Chondrocyte (in vitro differentiated cells): ENCODE measurements at places on chromosomes 13 and 19.

- H3K36me3 ChIP-seq = no peaks in the 10 kb centered on the region
- peaks cover 24% of the 10 kb centered on the region for H3K27me3 ChIP-seq
- DNase-seq = no peak
- H3K4me3 ChIP-seq = no peak overlapping the region
- H3K27ac ChIP-seq = no peak overlapping the region
These were observed 36.0 kb upstream of the RNF17 start for GRCh38 chr13:24727731-24728601.

DNA sequence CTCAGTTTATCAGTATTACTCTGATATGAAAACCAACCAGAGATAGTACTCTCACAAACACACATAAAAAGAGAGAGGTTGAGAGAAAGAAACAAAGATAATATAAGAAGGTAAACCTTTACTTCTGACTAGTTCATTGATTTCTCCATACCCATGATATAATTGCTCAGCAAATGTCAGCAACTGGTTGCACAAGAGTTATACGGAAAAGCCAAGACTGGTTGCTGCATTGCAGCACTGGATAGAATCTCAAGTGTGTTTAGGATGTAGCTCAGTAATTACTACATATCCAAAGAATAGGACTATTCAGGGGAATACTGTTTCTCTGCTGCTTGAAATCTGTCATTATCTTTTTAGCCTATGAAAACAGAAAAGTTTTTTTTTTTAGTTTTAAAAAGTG is 1332.8 kb downstream of the OLFM4 start:
- H3K27me3 ChIP-seq = peaks cover 1% of the 10 kb centered on the region
- H3K36me3 ChIP-seq = no peaks in the 10 kb centered on the region
- no peaks in the 10 kb centered on the region for H3K4me1 ChIP-seq
- no peak overlapping the region for H3K4me3 ChIP-seq
- H3K27ac ChIP-seq = no peak overlapping the region

DNA sequence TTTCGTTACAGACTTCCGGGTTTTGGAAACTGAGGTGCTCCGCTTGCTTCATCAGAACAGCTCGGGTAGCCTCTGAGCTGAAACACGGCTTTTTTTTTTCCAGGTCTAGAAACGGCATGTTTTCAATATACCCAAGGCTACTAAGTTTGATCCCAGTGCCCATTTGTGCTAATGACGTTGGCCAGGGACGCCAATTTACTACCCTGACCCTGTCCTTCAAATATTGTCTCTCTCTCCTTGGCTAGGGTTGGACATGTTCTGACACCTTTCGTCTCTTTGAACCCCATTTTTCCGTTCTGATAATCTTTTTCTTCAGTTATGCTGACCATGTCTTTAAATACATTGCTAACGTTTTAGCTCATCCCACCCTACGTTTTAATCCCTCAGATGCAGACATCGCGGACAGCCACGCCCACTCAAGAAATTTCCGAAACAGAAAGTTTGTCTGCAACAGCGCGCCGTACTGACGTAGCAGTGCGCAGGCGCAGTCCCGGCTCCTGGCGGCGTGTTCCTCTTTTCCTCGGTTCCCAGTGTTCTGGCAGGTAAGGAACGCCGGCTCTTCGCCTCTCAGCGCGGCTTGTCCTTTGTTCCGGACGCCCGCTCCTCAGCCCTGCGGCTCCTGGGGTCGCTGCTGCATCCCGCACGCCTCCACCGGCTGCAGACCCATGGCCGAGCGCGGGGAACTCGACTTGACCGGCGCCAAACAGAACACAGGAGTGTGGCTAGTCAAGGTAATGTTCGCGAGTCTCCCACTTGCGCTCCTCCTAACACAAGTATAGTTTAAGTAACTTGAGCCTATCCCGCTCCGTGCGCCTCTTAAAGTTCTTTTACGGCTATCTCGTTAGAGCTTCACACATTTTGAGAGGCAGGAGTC is at the start of gene GTF2F2:
TSS of gene GTF2F2 (plus strand) at position 520 of the 874 bp plus-strand sequence. CDS start at position 666, 146 bp downstream.
- no peaks in the 10 kb centered on the region for H3K27me3 ChIP-seq
- no peaks in the 10 kb centered on the region for H3K36me3 ChIP-seq
- peak; percentile 95 for DNase-seq
- H3K4me3 ChIP-seq = no peak within 1 kb of the TSS
- no peak within 1 kb of the TSS for H3K27ac ChIP-seq

DNA sequence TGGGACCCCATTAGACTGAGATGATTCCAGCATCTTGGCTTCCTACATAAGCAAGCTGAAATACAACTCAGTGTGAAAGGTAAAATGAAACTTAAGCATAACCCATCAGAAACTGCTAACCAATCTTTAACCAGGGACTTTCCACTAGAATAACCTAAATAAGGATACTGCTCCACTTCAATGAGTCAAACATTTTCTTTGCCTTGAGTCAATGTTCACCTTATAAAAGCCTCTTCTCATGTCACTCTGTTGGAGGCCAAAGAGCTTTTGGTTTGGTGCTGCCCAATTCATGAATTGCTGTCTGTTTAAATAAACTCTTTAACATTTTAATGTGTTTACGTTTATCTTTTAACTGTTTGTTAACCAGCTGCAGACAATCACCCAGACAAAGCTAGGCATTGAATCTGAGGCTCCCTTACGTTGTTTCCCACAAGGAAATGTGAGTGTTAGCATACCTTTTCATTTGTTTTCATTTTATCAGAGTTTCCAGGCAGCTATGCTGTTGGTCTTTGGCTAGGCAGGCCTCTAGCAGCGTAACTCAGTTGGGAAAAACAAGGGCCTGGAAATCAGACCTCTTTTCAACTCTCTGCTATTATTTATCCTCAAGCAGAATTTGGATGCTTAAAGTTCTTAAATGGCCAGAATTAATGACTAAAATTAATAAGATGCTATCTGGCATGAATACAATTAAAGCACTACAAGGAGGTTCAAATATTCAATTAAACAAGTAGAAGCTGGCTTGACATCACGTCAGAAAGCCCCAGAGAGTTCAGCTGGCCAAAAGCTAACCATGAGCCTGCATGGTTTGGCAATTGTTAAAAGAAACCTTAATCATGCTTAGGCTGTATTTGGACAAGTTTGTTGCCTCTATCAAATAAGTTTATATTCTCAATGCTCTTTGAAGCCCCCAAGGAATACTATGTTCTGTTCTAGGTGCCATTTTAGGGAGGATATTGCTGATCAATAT is 200.2 kb downstream of the DCLK1 start:
- DNase-seq = no peak
- H3K27ac ChIP-seq = no peak overlapping the region
- no peak overlapping the region for H3K4me3 ChIP-seq
- H3K27me3 ChIP-seq = no peaks in the 10 kb centered on the region
- H3K4me1 ChIP-seq = peaks cover 29% of the 10 kb centered on the region
- H3K36me3 ChIP-seq = peaks cover 6% of the 10 kb centered on the region

GRCh38 chr13:25300861-25301346 is 521 bp upstream of the NUP58 start:
- DNase-seq = no peak
- peak overlapping the region; percentile 95 for H3K27ac ChIP-seq
- H3K4me1 ChIP-seq = peaks cover 28% of the 10 kb centered on the region
- H3K36me3 ChIP-seq = peaks cover 2% of the 10 kb centered on the region
- H3K27me3 ChIP-seq = peaks cover 19% of the 10 kb centered on the region

DNA sequence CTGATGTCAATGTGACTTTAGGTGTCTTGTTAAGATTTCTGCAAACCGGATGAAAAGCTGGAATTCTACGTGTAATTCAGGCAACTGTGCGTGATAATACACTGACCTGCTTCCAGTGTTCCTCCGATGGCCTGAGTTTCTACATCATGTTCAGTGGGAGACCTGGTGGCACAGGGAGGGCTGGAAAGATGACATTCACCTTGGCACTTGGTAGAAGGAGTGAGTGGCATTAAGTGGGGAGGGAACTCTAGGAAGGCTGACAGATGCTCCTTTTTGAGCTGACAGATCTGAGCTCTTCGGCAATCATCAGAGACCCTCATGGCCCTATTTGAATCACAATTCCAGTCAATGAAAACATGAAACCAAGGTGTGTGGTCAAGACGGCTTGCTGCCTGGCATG is 4.0 kb downstream of the CACNA1A start:
- peaks cover 1% of the 10 kb centered on the region for H3K36me3 ChIP-seq
- H3K4me1 ChIP-seq = peaks cover 4% of the 10 kb centered on the region
- H3K4me3 ChIP-seq = no peak overlapping the region
- no peak overlapping the region for H3K27ac ChIP-seq

- peaks cover 6% of the 10 kb centered on the region for H3K36me3 ChIP-seq
- H3K4me3 ChIP-seq = no peak overlapping the region
- no peak overlapping the region for H3K27ac ChIP-seq
- H3K4me1 ChIP-seq = peaks cover 14% of the 10 kb centered on the region
- no peak for DNase-seq
- no peaks in the 10 kb centered on the region for H3K27me3 ChIP-seq
These were observed 8.5 kb downstream of the MICU2 start for GRCh38 chr13:21595546-21595822.

- no peak overlapping the region for H3K4me3 ChIP-seq
- no peak for DNase-seq
- H3K27me3 ChIP-seq = no peaks in the 10 kb centered on the region
- H3K4me1 ChIP-seq = peaks cover 13% of the 10 kb centered on the region
- H3K27ac ChIP-seq = no peak overlapping the region
- peaks cover 2% of the 10 kb centered on the region for H3K36me3 ChIP-seq
These were observed 26.2 kb downstream of the TMEM161A start for GRCh38 chr19:19111967-19112580.

- peaks cover 3% of the 10 kb centered on the region for H3K36me3 ChIP-seq
- DNase-seq = no peak
- H3K4me3 ChIP-seq = no peak overlapping the region
- no peak overlapping the region for H3K27ac ChIP-seq
These were observed 23.4 kb downstream of the MPND start for GRCh38 chr19:4366666-4367335.

DNA sequence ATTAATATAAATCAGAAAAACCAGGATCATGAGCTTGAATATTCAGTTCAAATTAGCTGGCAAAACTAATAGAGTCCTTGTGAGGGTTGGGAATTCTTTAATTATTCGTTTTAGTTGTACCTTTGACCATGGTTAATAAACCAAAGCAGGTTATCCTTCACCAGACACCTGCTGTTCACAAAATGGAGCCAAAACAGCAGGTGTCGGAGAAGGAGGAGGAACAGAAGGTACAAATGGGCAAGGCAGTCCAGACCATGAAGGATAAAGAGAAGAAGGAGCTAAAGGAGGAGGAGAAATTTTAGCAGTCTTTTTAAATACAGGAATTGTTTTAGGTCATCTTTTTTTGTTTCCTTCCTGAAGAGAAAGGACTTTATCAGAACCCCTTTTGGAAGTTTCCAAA is 106.1 kb downstream of the NHLRC3 start:
- no peak overlapping the region for H3K4me3 ChIP-seq
- DNase-seq = no peak
- H3K27me3 ChIP-seq = peaks cover 29% of the 10 kb centered on the region
- H3K4me1 ChIP-seq = peaks cover 8% of the 10 kb centered on the region

- H3K36me3 ChIP-seq = no peaks in the 10 kb centered on the region
- DNase-seq = no peak
- no peak overlapping the region for H3K4me3 ChIP-seq
- H3K27ac ChIP-seq = no peak overlapping the region
- no peaks in the 10 kb centered on the region for H3K27me3 ChIP-seq
These were observed 371.3 kb downstream of the COG6 start for GRCh38 chr13:40026741-40027140.

DNA sequence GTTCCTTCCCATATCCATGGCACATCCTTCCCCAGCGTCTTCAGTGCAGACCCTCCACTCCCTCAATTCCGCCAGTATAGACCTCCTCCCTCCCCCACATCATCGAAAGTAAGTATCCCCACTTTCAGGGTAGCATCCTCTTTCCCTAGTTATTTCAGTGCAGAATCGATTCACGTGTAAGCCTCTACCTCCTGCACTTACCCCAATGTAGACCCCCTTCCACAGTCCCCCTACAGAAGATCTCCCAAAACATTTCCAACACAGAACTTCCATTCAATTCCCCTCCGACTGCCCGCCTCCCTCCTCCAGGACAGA is 664 bp downstream of the IRF3 start:
- H3K27me3 ChIP-seq = no peaks in the 10 kb centered on the region
- H3K36me3 ChIP-seq = no peaks in the 10 kb centered on the region
- peak overlapping the region; percentile 97 for H3K27ac ChIP-seq
- DNase-seq = no peak

DNA sequence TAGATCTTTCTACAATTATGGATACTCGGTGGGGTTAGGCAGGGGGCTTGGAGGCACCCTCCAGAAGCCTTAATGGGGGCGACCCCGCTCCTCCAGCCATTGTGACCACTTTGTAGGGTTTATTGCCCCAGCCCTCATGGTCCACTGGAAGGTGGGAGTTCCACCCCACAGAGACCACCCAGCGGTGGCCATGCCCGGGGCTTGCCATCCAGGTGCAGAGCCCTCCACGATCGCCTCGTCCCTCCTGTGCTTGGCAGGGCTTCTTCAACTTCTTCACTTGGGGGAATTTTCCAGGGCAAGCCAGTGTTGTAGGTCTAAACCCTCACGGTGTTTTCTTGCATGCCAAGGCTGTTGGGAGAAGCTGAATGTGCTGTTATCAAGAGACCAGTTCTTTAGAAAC is 16.1 kb downstream of the ZNF536 start:
- no peaks in the 10 kb centered on the region for H3K4me1 ChIP-seq
- no peak for DNase-seq
- H3K27me3 ChIP-seq = no peaks in the 10 kb centered on the region
- no peak overlapping the region for H3K4me3 ChIP-seq

GRCh38 chr19:1395194-1396018 is 5.9 kb downstream of the GAMT start:
- H3K36me3 ChIP-seq = peaks cover 7% of the 10 kb centered on the region
- H3K27ac ChIP-seq = no peak overlapping the region
- H3K4me1 ChIP-seq = no peaks in the 10 kb centered on the region
- H3K4me3 ChIP-seq = no peak overlapping the region
- no peak for DNase-seq

GRCh38 chr19:52007806-52008557 is at the start of gene ZNF615:
Gene ZNF615, minus strand, starts transcription at chr19:52008211. Its CDS starts 4,500 bp downstream, at chr19:52003711.
- peaks cover 21% of the 10 kb centered on the region for H3K36me3 ChIP-seq
- peaks cover 14% of the 10 kb centered on the region for H3K4me1 ChIP-seq
- H3K27ac ChIP-seq = peak within 1 kb of the TSS; percentile 96
- peak within 1 kb of the TSS; percentile 96 for H3K4me3 ChIP-seq
- no peaks in the 10 kb centered on the region for H3K27me3 ChIP-seq

- H3K36me3 ChIP-seq = no peaks in the 10 kb centered on the region
- DNase-seq = no peak
- H3K27me3 ChIP-seq = peaks cover 21% of the 10 kb centered on the region
These were observed 19.6 kb upstream of the B3GNT3 start for GRCh38 chr19:17775245-17775927.

GRCh38 chr13:74452881-74453280 is 318.7 kb upstream of the KLF12 start:
- H3K36me3 ChIP-seq = no peaks in the 10 kb centered on the region
- peaks cover 23% of the 10 kb centered on the region for H3K4me1 ChIP-seq
- no peaks in the 10 kb centered on the region for H3K27me3 ChIP-seq
- no peak overlapping the region for H3K4me3 ChIP-seq
- no peak for DNase-seq

DNA sequence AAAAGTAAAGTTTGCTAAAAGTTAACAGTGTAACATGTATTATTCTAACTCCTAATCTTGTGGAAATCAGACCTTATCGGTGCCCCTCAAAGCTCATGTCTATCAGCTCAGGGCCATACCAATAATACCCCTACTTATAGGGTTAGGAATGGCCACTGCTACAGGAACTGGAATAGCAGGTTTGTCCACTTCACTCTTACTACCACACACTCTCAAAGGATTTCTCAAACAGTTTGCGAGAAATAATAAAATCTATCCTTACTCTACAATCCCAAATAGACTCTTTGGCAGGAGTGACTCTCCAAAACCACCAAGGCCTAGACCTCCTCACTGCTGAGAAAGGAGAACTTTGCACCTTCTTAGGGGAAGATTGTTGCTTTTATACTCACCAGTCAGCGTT is 1677.7 kb downstream of the OLFM4 start:
- H3K27ac ChIP-seq = no peak overlapping the region
- H3K4me3 ChIP-seq = no peak overlapping the region
- H3K36me3 ChIP-seq = no peaks in the 10 kb centered on the region
- H3K4me1 ChIP-seq = peaks cover 5% of the 10 kb centered on the region
- H3K27me3 ChIP-seq = no peaks in the 10 kb centered on the region
